Stimulated activated CD8-positive, alpha-beta memory T cell treated with anti-CD3 and anti-CD28 coated beads, Interleukin-2, amount 100 ng/mL, for 1 hour (primary cell): ENCODE measurements at places on chromosomes 2 and 18.

DNA sequence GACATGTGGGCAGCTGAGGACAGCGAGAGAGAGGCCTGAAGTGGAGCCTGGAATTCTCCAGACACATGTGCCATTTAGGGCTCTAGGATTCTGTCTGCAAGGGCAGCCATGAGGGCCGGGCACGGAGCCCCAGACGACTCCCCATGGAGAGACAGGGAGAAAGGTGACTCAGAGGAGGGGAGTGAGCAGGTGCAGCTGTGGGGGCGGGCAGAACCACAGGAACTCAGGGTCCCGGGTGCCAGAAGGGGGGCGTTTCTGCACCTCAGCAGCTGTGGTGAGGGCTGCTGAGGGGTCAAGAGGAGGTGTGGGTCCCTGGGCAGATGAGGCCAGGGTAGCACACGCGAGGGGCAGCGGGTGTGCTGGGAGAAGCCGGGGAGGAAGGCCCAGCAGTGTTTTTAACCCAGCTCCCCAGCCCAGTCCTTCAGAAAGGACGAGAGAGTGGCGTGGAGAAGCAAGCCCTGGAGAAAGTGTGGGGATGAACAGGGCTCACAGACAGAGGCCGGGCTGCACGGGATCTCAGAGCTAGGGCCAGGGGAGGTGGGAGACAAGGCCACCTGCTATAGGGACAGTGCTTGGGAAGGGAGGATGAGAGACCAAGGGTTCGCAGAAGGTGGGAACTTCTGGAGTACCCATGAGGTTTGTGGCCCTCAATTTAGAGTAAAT lies 7.6 kb downstream of the GPR17 start:
- no peak for DNase-seq

- DNase-seq: no peak
These were observed 122.1 kb upstream of the RMDN2 start for GRCh38 chr2:37802899-37803379.

- DNase-seq: no peak
These were observed 149.7 kb downstream of the SMAD7 start for GRCh38 chr18:48800876-48801727.

DNA sequence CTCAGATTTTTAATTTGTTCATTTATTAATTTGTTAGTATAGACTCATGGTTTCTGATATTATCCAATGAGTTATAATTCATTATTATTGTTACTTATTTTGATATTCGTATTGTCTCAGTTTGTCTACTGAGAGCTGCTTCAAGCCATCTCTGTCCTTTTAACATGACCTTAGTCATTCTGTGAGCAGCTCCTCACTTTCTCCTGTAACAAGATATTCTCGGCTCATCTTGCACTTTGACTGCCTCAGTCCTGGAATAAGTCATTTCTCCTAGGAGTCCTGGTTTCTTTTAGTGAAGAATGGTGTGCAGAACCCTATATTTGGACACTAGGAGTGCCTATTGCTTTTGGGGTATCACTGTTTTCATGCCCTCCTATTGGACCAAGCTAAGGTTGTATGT lies 13.2 kb downstream of the ASB1 start:
- DNase-seq: no peak

DNA sequence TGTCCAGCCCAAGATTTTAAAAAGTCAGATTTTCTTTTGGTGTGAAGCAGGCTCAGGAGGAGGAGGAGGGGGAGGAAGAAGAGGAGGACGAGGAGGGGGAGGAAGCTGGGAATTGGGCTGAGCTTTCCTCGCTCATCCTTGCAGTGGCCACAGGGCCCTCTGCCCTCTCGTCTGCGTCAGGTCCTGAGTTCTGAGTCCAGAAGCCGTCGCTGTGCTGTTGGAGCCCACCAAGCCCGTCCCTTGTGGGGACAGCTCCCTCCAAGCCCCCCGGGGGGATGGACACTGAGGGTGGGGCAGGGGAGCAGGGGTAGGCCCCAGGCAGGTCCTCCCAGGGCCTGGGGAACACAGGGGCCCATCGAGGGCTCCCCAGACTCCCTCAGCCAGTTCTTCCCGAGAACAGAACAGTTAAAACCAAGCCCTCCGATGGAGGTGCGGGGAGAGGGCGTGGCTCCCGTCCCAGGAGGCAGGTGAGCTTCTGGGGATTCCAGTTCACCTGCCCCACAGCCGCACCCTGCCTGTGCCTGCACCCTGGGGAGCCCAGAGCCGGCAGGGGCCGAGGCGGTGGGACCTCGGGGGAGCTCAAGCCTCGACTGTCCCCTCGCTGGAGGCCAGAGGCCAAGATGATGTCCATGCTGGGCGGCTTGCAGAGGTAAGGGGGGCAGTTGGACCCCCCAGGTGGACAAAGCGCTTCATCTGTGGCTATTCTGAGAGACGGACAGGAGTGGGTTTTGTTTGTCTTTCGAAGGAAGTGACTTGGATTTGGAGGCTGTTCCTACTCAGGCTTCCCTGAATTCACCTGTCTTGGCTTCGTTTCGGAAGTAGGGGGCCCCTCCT lies at the start of gene GAL3ST2:
Gene GAL3ST2, plus strand, starts transcription at position 487 of the 834 bp plus-strand sequence. Its CDS starts 134 bp downstream, at position 621.
- no peak for DNase-seq

DNA sequence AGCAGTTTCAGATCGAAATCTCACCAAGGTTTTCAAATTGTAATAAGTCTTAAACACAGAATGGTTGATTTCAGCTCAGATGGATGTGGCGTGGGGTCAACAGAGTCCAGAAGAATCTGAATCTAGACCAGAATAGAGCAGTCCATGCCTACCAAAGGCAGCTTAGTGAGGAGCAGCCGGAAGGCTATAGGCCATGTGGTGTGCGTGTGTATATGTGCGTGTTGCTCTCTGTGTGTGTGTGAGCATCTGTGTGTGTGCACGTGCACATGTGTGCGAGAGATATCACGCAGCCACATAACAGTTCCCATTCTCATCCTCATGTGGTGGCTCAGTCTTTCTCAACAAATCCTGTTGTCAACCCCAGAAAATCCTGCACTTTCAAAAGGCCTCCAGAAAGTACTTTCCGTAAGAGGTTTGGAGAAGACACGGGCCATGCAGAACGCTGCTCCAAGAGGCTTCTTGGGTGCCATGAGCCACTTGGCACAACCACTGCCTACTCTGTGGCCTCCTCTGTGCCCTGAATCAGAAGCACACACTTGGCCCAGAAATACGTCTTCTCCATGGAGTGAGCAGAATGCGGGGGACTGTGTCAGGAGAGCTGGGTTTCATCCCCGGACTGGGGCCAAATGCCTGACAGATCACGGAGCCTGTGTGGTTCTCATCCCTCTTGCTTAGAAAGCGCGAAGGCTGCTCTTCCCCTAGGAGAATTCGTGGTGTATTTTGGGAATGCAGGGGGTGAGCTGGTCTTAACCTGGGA lies 67.3 kb downstream of the ACKR3 start:
- DNase-seq: no peak

DNA sequence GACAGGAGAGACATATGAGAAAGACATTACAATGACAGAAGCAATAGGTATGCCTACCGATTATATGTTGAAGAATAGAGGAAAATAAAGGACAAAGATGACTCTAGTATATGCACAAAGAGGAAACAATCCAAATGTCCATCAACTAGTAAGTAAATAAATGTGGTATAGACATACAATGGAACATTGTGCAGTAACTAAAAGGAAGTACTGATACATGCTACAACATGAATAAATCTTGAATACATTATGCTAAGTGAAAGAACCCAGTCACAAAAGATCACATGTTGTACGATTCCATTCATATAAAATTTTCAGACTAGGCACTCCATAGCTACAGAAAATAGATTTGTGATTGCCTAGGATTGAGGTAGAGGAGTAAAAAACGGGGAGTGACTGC lies 28.5 kb upstream of the PGAP1 start:
- DNase-seq: no peak

- DNase-seq: no peak
These were observed 17.4 kb downstream of the ASB18 start for GRCh38 chr2:236246711-236247246.

DNA sequence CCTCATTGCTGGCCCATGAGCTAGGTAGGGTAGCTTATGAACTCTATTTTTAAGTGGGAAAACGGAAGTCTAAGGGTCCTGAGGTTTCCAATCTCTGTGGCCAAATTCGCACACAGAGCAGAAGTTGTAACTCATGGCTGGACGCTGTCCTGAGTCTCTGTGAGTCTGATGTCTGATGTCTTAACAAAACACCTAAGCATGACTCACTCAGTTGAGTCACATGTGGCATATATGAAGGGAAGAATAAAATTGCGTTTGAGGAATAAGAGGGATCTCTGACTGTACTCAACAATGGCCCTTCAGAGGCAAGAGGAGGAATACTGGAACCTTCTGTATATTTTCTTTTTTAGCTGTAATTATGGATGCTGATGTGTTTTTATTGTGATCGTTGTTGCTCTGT lies 569.7 kb downstream of the RIT2 start:
- no peak for DNase-seq

GRCh38 chr18:75471850-75472249 lies 44.3 kb upstream of the SMIM21 start:
- DNase-seq: no peak

DNA sequence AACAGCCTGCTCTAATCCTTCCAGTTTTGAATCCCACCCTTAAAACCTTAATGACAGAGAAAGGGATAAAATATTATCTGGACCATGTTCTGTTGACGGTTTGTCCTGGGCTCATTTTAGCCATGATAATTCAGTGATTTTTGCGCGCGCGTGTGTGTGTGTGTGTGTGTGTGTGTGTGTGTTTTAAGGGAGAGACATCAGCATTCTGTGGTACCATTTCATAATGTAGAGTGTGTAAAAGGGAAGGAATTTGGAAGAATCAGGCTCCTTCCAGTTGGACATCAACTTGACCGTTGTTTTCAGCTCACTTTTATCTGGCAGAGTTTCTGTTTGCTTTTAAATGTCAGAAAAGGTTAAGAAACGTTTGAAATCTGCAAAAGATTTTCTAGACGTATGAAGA lies 535.5 kb downstream of the TNS1 start:
- no peak for DNase-seq

- DNase-seq: no peak
These were observed 66.9 kb downstream of the OXER1 start for GRCh38 chr2:42696987-42697386.

DNA sequence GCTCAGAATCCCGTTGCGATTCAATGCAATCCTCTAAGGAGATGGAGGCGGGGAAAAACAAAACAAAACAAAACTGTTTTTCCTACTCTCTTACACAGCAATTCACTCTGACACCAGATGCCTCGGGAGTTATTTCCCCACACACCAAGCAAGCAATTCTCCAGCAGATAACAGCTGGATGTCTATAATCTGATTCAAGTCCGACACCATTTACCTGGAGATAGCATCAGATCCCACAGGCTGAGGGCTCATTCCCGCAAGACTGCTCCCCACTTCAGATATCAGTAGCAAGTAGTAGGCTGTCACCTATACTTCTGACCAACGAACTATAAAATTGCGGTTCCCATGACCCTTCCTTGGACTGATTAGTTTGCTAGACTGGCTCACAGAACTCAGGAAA lies 58.7 kb downstream of the DTNB start:
- no peak for DNase-seq

- no peak for DNase-seq
These were observed 64.4 kb upstream of the NRP2 start for GRCh38 chr2:205617905-205618304.

GRCh38 chr2:12642859-12643258 lies 73.9 kb upstream of the TRIB2 start:
- no peak for DNase-seq

- no peak for DNase-seq
These were observed 150.9 kb downstream of the COL6A3 start for GRCh38 chr2:237262838-237263771.

GRCh38 chr2:129742415-129743180 lies 236.9 kb upstream of the RAB6C start:
- DNase-seq: no peak

GRCh38 chr2:221486106-221486505 lies 86.0 kb downstream of the EPHA4 start:
- DNase-seq: no peak

- no peak for DNase-seq
These were observed 243.0 kb downstream of the MBD5 start for GRCh38 chr2:148263890-148264289.

DNA sequence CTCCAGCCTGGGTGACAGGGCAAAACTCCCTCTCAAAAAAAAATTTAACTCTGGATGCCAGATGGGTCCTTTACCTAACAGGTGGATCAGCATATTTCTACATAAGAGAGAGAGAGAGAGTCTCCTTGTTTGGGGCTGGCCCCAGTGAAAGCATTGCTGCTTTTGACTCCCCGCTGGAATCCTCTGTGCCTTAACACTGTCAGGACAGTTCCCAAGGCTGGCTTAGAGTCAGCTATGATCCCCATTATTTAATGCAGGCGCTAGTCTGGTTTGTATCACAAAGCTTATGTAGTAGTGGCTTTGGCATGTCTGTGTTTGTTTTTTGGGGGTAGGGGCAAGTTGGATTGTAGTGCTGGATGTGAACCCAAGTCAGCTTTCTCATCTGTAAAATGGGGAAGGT lies 9.4 kb downstream of the INPP4A start:
- DNase-seq: no peak

- DNase-seq: no peak
These were observed 854 bp downstream of the GPR155 start for GRCh38 chr2:174485788-174486562.

- no peak for DNase-seq
These were observed 39.5 kb upstream of the DYNAP start for GRCh38 chr18:54551590-54551989.

- no peak for DNase-seq
These were observed 44.7 kb downstream of the GLI2 start for GRCh38 chr2:120780402-120780801.
